ENCODE measurements at places on chromosomes 12 and 14.

DNA sequence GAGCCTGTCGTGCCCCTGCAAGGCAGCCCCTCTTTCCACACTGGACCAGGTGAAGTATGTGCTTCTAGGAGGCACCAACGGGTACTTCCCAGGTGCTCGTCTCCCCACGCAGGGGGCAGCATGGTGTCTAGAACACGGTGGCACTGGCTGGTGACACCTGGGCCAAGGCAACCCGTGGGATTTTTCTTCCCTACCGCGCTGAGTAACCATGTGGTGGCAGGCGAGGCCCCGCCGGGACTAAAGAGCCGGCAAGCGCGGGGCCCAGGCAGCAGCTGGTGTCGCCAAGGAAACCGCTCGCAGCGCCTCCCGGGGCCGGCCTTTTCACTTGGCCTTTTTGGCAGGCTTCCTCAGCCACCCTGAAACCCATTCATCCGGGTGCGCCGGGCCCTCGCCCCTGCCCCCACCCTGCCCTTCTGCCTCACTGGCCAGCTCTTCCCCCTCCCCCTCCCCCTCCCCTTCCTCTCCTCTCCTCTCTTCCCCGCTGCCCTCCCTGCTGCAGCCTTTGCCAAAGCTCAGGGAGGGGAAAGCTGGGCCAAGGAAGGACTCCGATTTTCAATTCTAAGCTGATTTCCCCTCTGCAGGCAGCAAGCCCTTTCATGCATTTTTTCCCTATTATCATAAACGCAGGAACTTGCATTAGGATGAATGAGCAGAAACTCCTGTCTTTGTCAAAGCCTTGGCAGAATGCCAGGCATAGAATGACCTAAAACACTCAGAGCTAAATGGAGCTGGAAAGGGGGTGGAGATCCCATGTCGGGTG is 81.2 kb downstream of the IRF2BPL start:
- peak; percentile 55 for DNase-seq

GRCh38 chr14:21084998-21085853 is 13.2 kb downstream of the ZNF219 start:
- DNase-seq = no peak

DNA sequence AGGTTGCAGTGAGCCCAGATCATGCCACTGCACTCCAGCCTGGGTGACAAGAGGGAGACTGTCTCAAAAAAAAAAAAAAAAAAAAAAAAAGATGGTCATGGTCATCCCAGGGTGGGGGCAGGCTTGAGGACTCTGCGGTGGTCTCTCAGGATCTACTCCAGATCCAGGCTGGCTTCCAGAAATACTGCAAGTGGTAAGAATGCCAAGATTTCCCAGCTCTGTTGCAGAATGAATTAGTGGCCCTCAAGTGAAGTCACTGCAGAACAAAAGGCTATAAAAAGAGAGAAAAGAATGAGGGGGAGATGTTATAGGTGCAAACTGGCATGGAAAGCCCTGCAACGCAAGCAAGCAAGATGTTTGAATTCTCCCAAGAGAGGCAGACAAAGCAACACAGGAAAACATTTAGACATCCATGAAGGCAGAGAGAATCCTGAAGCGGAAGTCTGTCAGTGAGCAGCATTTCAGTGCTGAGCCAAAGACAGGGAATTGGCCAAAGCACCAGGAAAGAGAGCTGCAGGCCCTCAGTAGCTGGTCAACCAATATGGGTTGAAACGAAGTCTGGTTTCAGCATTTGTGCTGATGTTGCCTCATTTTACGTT is 31.9 kb upstream of the ETFBKMT start:
- DNase-seq = no peak

- DNase-seq = no peak
These were observed 40.1 kb downstream of the WASHC3 start for GRCh38 chr12:102021540-102022246.

- DNase-seq = no peak
These were observed 75.6 kb upstream of the FRMD6 start for GRCh38 chr14:51576117-51576430.

GRCh38 chr12:11477110-11477509 is 81.7 kb upstream of the PRB2 start:
- DNase-seq = no peak

DNA sequence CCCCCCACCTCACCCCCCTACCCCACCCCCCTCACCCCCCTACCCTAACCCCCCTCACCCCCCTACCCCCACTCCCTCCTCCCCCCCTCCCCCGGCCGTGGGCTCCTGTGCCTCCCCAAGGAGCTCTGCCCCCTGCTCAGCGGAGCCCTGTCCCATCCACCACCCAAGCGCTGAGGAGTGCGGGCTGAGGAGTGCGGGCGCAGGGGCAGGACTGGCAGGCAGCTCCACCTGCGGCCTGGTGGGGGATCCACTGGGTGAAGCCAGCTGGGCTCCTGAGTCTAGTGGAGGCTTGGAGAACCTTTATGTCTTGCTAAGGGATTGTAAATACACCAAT is 2.3 kb upstream of the JPH4 start:
- no peak for DNase-seq

DNA sequence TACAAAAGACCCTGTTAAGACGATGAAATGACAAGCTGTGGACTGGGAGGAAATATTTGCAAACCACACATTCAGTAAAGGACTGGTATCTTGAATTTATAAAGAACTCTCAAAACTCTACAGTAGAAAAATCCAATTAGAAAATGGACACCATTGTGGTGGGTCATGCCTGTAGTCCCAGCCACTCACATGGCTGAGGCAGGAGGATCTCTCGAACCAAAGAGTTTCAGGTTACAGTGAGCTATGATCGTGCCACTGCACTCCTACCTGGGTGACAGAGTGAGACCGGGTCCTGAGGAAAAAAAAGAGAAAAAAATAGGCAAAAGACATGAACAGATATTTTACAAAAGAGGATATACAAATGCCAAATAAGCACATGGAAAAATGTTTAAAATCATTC is 41.9 kb downstream of the TTC6 start:
- no peak for DNase-seq

DNA sequence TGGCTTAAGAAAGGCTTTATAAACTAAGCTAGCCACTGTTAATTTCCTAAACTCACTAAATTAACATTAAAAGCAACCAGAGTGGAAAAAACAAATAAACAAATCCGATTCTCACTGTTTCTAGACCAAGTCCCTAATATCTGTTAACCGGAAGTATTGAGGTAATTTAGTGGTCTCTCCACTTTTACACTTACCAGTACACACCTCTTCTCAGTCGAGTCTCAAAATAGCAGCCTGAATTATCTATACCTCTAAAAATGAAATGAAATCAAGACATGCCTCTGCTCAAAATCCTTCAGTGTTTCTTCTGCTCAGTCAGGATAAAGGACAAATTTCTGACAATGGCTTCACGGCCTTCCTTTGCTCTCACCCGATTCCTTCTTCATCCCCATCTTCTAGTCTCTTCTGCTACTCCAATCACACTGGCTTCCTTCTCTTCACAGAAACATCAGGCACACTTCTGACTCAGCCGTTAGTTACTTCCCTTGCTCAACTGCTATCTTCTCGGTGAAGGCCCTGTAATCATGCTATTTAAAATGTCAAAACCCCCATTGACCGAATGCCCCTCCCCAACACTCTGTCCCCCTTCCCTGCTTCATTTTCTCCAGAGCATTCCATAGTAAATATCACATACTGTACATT is 161.3 kb downstream of the KITLG start:
- no peak for DNase-seq

Measured in HuH-7.5 (cell line).